ENCODE measurements at places on chromosomes 12 and 14.

GRCh38 chr14:23569443-23570151 lies 2.0 kb upstream of the AP1G2 start:
- no peak for DNase-seq

- no peak for DNase-seq
Observed at GRCh38 chr14:91814317-91814716, 53.0 kb downstream of the TC2N start.

- DNase-seq, result no peak
Observed at GRCh38 chr12:127861406-127861805, 405.6 kb upstream of the TMEM132C start.

- no peak for DNase-seq
Observed at GRCh38 chr12:2332236-2332635, 279.4 kb downstream of the CACNA1C start.

Data from activated T-cell treated with anti-CD3 and anti-CD28 coated beads, Interleukin-2, amount 50 U/mL, for 24 hours (primary cell).